Right ventricle myocardium inferior (tissue), 1 donor: ENCODE measurements at places on chromosomes 7 and 10. TPM values are rescaled to one million over a fixed set of nuclear protein-coding genes. Genes with fewer than 3 reads are reported as not detected.

AASS gene
- total RNA-seq = 19.2 TPM

- DNase-seq = no peak
Observed at GRCh38 chr10:116060864-116061263, 212.1 kb downstream of the GFRA1 start.

GRCh38 chr7:77244222-77244934 lies 44.8 kb upstream of the FGL2 start:
- DNase-seq = no peak

GRCh38 chr7:55483046-55483445 lies 89.3 kb downstream of the VOPP1 start:
- no peak for DNase-seq

DNA sequence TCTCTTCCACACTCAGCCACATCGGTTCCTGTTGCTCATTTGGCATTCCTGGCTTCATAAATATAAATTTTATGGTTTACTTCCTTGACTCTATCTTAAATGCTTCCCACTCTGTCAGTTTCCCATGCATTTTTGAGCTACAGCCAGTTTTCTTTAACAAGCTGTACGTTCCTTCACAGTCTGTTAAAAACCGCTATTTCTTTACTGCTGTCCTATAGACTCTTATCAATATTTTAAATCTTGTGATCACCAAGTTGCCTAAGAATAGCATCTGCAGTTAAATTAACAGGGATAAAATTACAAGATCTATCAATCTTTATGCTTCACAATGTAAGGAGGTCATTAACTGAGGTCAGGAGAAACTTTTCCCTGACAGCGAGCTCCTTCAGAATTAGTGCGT lies 103.1 kb upstream of the RHOBTB1 start:
- no peak for DNase-seq

DNA sequence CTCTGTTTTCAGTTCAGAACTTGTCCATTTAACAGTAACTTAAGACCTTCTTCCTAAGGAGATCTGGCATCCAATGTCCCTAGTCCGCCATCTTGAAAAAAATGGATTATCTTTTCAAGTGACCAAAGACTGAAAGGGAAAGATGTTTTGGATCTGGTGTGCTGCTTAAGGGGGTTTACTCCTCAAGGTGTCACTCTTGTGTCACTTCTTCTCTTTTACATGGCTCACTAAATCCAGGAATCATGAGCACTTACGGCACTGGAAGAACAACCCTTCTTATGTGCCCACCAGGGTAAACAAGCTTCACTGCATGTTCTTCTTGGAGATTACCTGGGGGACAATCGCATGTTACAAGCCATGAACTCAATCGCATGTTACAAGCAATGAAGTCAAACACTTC lies 43.7 kb downstream of the ANXA8 start:
- no peak for DNase-seq

DNA sequence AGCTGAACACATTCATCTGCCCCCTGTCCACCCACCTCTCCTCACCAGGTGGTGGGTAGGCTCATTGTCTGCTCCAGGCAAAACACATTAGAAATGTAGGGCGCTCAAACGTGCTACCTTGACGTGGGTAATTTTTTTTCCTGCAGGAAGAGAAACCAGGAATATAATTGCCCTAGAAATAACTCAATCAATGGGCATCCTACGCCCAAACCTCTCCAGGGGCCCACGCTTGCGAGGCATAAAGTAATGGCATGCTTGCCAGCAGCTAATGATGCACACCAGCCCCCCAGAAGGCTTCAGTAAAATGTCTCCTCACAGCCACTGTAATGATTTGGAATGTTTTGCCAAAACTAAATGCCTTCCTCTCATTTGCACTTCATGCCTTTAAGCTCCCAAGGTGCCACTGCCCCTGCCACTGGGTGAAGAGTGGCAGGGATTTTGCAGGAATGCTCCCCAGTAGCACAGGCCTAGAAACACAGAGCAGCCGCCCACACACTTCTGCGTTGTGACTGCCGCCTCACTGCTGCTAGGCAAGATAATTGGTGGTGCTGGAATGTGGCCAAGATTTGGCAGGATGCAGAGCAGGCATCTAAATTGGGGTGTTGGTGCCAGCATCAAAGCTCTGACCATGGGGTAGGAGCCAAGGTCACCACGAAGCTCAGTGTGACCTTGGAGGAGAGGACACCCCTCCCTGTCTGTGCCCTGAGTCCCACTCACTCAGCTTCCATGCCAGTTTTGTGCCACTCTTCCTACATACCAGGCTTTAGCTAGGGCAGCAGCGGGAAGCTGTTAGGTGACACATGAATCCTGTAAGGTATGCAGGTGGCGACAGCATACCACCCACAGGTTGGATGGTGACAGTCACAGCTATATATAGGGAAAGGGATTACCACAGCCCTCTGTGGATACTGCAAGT lies 48.7 kb upstream of the PPP1R3C start:
- peak; percentile 34 for DNase-seq

TAC1 gene
- not detected for total RNA-seq

- DNase-seq = no peak
Observed at GRCh38 chr7:143437578-143437977, 5.7 kb upstream of the TAS2R60 start.

ARHGAP21 gene
- total RNA-seq = 48.4 TPM

GRCh38 chr10:101106351-101106750 lies 24.7 kb upstream of the TLX1 start:
- no peak for DNase-seq

DNA sequence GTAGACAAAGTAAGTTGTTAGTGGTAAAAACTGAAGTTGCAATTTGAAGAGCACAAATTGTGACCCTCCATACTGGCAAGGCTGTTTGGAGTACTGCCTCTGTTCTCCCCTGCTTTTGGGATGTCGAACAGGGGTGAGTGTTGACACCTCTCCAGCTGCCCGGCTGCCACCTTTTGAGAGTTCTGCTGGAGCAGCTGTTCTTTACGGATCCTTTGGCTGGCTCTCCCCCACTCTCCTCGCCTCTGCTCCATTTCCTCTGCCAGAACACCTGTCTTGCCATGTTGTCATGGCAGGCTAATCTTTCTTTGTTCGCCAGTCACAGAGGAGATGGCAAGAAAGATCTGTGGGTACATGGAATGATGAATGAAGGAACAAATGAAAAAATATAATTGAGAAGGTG lies 34.9 kb downstream of the INSYN2A start:
- DNase-seq = no peak

AKR1C2 gene
- total RNA-seq = 29.7 TPM

GRCh38 chr10:119207713-119208552 lies 562 bp downstream of the GRK5 start:
- DNase-seq = peak; percentile 73

LRIT1 gene
- total RNA-seq = not detected

GRCh38 chr7:35593899-35594298 lies 101.0 kb downstream of the HERPUD2 start:
- DNase-seq = no peak

GRCh38 chr10:99621454-99622251 lies 1.4 kb upstream of the SLC25A28 start:
- no peak for DNase-seq

GRCh38 chr7:22845221-22845834 lies 22.7 kb upstream of the TOMM7 start:
- DNase-seq = no peak
